NCI-H526 treated with DMSO at 0.1 percent for 48 hours (cell line): ENCODE measurements at places on chromosomes 1 and 21.

DNA sequence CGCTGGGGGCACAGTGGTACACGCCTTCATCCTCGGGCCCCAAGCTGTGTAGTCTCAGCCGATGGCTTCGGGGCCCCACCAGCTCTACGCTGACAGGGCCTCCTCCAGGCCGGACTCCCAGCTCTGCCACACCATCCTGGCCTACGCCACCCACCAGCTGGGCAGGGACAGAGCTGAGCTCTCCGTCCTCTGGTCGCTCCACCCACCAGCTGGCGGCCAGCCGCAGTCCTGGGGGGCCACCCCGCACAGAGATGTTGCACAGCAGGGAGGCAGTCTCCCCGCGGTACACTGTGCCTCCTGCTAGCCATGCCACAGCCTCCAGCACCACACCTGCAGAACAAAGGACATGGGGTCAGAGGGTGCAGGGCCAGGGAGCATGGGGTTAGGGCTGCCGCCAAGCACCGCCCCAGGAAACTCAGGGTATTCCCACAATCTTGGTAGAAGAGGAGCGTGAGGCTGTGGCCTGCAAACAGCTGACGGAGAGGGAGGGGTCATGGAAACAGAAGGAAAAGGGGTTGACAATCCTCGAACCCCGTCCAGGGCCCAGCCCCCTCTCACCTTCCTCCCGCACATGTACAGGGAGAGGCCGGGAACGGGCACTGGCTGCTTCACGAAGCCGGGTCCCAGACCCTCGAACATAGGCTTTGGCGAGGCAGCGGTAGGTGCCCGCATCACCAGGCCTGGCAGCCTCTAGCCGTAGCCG, 5.9 kb downstream of the IGSF8 start:
- DNase-seq = no peak

DNA sequence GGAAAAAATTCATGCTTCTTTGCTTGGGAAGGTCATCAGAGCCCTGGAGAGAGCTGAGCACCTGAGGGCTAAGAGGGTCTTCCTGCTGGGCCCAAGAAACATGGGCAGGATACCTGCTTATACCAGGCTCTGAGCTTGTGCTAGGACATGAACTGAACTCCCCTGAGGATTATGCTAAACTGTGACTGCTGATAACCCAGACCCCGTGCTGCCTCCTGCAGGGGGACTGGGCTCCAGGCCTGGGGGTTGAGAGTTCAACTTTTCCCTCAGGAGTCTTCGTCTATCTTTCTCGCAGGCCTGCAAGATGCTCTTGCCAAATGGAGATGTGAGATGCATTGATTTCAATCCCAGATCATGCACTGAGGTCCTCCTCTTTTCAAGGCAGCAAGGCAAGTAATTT, 368.5 kb downstream of the HHAT start:
- DNase-seq = no peak

DNA sequence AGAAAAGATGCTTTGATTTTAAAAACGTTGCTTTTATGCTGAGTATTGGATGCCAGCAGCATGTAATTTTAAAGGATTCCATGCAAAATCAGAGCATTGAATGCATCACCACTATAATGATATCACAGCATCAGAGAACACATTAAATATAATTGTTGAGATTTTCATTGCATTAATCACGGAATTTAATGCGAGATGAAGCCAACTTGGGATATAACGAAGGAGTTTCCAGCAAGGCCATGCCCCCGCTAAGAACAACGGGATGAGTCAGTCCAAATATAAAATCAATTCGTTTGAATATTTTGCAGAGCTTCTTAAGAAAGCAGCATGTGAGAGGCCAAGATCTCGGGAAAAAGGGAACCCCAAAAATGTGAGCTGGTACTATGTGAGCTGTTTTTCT, 423.4 kb upstream of the CHRM3 start:
- no peak for DNase-seq

DNA sequence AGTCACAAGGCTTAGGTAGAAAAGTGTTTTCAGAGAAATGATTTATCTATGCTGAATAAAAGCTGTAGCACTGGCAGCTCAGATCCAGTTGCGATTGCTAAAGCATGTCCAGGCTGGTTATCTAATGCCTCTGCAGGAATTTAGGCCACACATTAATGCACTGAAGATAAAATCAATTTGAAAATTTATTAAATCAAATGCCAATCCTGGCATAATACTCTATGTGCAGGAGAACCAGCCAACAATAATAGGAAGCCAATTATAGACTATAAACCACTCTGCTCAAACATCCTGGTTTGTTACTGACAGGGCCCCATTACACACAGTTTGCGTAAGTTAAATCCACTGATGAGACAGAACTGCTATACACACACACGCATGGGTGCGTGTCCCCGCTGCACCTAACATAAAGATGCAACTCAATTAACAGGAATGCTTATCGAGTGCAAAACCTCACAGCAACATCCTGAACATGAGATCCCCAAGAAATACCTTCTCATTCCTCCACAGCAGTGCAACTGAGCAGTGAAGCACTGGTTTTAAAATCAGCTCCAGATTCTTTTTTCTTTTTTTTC, 40.6 kb downstream of the PTP4A2 start:
- DNase-seq = no peak

GRCh38 chr1:160375788-160376524, 9.1 kb downstream of the NHLH1 start:
- DNase-seq = no peak

GRCh38 chr1:81407000-81407821, 393.5 kb upstream of the ADGRL2 start:
- DNase-seq = no peak

DNA sequence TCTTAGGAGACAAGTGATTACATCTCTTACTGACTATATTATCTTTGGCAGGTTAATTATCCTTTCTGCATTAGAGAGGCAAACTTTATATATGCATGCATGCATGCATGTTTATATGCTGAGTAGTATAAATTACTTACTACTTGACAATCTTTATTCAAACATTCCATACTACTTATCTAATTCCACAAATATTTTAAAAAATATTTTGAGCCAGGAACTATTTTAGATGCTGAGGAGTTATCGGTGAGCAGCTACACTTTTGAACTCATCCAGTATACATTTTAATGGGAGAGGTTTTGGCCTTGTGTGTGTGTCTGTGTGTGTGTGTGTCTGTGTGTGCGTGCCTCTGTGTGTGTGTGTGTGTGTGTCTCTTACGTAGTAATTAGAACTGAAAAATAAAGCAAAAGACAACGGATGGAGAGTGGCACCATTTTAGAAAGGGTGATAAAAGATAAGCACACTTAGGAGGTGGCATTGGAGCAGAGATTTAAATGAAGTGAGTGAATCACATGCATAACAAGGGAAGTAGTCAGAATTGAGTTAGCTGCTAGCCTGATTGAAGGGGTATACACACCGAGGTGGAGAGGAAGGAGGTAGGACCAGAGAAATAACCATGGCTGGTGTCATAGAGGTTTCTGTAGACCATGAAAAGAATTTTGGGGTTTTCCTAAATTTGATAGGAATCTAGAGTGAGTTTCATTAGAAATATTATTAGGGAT, 1488.4 kb downstream of the MRPL39 start:
- DNase-seq = no peak

GRCh38 chr1:219871427-219872057, 56.8 kb downstream of the SLC30A10 start:
- no peak for DNase-seq
